ENCODE measurements at places on chromosomes 16 and 17.
A peak's percentile ranks its signal among the peaks of the same experiment; 100 is the strongest.

- no peak for DNase-seq
Measured at GRCh38 chr17:65446043-65446442, 115.4 kb downstream of the AXIN2 start.

DNA sequence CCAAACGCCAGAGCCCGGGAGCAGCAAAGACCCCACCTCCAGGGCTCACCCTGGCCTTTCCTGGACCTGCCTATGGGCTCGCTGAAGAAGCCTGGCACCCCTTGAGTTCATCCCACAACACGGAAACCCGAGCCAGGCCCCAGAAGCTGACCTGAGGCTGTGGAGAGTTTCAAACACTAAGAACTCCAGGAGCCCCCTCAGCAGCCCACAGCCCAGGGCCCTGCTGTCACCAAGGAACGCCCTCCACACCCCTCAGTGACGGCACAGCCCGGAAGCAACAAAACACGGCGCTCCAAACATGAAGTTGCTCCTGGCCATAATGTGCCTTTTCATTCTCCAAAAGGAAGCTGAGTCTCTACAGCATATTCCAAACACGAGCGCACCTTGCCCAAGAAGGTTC lies 9.2 kb downstream of the SLC38A10 start:
- no peak for DNase-seq

- DNase-seq, result no peak
Measured at GRCh38 chr16:85350973-85351372, 238.7 kb upstream of the CIBAR2 start.

- no peak for DNase-seq
Measured at GRCh38 chr16:65889533-65889966, 476.9 kb upstream of the CDH5 start.

- DNase-seq, result no peak
Measured at GRCh38 chr16:63890081-63890480, 1231.8 kb downstream of the CDH11 start.

GRCh38 chr16:48054881-48055601 lies 100.8 kb downstream of the ABCC12 start:
- DNase-seq, result no peak

DNA sequence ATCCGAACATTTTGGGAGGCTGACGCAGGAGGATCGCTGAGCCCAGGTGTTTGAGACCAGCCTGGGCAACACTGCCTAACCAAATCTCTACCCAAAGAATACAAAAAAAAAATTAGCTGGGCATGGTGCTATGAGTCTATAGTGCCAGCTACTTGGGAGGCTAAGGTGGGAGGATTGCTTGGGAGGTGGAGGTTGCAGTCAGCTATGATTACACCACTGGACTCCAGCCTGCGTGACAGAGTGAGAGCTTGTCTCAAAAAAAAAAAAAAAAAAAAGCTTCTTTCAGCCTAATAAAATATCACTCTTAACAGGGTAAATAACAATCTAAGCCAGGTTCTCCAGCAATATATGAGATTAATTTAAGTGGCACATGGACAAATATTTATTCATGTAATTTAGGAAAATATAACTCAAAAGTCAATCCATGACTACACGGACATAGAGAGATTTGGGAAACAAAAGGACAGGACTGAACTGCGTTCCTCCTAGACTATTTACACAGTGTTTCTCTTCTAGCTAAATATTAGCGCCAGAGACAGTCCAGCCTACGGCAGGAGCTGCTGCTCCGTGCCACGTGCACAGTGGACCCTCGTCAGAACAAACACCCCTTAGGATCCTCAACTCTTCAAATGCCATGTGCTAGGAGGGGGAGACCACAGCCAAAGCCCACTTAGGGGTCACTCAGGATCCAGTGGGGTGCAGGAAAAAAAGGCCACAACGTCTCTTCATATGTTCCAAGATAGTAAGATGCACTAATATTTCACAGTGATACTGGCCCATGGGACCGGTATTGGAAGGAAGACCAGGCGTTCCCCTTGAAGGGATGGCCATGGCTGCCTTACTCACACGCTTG lies 8.7 kb downstream of the USP36 start:
- DNase-seq, result no peak

GRCh38 chr17:35780950-35781349 lies 14.5 kb downstream of the MMP28 start:
- no peak for DNase-seq

GRCh38 chr17:18252160-18252559 lies 6.4 kb downstream of the FLII start:
- DNase-seq, result no peak

DNA sequence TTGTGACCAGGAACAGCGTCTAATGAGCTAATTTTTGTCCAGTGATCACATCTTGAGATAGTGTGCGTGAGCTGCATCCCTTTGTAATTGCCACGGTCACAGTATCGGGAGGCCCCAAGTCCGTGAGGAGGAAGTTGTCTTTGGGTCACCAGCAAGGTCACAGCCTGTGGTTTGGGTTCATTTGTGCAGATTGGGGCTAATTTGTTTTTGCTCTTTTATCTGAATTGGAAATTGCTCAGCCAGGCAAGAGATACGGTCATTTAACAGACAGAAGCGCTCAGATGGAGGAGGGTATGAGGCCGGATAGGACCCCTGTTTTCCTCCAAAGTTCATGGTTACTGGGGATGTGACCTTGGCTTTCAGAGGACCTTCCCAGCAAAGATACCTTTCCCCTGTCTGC lies 174.1 kb downstream of the SNX29 start:
- DNase-seq, result no peak

GRCh38 chr17:64309710-64310109 lies 46.6 kb upstream of the TEX2 start:
- DNase-seq, result no peak

DNA sequence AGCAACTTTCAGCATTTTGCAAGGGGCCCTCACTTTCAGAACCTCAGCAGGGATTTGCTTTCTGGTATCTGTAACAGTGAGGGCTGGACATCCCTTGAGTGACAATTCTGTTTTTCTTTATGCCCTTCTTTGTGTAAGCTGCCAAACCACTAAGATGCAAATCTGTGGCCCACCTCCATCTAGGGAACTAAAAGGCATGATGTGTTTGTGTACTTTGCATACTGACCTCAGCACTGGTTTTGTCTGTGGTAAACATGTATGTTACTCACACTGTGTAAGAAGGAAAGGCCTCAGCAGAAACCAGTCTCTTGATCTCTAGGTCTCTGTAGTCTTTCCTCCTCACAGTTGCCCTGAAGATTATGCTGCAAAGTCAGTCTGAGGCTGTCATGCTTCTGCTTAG lies 396.6 kb upstream of the DYNLRB2 start:
- DNase-seq, result no peak

DNA sequence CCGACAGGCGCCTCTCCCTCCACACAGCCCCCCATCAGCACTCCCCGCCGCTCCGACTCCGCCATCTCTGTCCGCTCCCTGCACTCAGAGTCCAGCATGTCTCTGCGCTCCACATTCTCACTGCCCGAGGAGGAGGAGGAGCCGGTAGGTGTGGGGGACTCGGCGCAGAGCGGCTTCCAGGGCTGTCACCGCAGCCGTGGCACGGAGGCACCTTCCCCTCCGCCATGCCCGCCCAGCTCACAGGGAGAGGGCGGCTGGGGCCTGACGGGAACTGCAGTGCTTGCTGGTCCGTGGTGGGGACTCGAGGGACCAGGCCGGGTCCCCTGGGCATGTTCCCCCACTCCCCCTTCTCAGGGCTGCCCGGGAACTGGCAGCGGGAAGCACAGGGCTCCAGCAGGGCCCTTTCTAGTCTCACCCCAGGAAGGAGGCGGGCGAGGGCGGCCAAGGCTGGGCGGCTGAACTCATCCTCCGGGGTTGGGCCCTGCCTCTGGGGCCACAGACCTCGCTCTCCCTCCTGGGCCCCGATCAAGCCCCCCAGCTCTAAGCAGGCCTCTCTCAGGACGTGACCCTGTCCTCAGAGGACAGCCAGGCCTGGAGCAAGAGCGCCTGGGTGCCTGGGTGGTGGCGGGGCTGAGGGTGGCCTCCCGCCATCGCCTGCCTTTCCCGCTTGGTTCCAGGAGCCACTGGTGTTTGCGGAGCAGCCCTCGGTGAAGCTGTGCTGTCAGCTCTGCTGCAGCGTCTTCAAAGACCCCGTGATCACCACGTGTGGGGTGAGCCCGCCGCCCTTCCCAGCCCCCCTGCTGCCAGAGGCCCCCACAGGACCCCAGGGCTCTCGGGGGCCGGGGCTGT lies 15.2 kb downstream of the TRAF7 start:
- DNase-seq, result no peak

DNA sequence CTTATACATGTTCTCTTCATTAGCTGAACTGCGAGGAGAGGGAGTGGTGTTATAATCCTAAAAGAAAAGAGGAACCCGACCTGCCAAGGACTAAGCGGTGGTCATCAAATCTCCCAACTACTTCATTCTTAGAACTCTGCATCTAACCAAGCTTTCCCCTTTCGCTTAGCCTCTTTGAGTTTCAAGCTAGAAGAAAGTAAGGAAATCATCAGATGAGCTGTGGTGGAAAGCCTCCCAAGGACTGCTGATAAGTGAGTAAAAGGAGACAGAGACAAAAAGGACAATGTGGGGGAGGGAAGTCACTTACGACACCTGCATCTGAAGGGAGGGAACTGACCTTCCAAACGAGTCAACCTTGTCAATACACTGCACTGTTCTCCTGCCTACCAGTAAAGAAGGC lies 121.3 kb downstream of the TRIM37 start:
- no peak for DNase-seq

- no peak for DNase-seq
Measured at GRCh38 chr16:1545044-1546040, 11.9 kb downstream of the TMEM204 start.

DNA sequence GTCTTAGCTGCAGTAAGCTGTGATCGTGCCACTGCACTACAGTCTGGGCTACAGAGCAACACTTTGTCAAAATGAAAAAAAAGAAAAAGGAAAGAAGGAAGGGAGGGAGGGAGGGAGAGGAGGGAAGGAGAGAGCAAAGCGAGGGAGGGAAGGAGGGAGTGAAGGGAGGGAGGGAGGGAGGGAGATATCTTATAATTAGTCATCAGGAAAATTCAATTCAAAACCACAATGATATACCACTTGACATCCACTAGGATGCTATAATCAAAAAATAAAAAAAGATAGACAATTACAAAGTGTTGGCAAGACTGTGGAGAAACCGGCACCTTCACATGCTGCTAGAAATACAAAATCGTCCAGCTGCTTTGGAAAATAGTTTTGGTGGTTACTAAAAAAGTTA lies 93.8 kb downstream of the CDC27 start:
- DNase-seq, result no peak

DNA sequence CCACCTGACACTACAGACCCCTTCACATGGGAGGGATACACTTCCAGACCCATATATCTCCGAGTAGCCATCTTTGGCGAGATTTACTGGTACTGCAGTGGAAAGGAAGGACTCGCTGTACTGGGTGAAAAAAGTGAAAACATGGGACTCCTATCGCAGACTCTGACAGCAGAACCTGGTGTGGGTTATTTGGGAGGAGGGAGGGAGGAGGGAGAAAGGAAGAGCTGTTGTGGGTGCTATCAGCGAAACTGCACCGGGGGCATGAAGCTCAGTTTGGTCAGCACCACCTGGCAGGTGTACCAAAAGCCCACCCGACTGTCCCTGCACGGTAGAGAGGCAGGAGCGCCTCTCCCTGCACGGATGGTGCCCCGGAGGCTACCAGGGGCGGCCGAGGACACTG lies 5.0 kb downstream of the HBQ1 start:
- no peak for DNase-seq

DNA sequence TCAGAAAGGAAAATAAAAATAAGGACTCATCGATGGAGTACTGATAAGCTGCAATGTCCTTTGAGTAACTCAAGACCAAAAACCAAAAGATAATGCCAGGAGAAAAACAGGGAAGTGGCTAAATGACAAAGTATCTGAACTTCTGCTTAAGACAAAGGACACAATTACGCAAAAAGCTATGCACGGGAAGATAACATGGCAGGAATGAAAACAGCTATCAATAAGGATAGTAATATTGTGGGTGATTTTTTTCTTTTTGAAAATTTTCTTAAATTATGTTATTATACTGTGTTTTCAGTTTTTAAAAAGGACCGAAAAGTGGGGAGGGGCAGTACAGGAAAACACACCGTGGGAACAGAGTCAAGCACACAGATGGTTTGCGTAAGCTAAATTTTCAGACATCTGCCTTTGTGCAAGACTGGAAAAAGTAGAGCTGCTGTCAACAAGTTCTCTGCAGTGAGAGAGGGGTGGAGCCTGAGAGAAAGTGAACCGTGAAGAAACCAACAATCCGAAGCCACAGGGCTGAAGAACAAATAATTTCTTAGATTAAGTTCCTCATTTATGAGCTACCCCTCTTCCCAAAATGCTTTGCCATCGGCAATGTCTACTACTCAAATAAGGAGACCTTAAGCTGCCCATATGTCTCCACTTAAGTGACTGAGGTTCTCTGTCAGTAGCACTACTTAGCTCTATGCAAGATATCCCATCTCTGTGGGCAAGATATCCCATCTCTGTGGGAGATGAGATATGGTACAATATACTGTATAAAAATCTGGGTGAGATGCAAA lies 99.9 kb upstream of the CORO6 start:
- DNase-seq, result no peak

DNA sequence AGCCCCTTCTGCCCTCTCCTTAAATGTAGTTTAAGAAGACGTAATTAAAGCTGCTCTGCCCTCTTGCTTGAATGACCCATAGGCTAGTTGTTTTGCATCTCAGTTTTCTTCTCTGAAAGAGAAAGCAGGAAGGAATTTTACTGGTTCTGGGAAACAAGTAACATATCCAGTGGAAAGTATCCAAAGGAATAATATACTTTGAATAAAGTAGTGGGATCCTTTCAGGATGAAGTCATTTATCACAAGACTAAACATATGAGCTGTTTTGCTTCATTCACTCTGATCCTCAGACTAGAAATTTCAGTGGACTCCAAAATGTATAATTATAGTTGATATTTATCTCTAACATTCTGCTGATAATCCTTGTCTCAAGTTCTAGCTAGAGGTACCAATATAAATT lies 1297.6 kb upstream of the GOT2 start:
- no peak for DNase-seq

DNA sequence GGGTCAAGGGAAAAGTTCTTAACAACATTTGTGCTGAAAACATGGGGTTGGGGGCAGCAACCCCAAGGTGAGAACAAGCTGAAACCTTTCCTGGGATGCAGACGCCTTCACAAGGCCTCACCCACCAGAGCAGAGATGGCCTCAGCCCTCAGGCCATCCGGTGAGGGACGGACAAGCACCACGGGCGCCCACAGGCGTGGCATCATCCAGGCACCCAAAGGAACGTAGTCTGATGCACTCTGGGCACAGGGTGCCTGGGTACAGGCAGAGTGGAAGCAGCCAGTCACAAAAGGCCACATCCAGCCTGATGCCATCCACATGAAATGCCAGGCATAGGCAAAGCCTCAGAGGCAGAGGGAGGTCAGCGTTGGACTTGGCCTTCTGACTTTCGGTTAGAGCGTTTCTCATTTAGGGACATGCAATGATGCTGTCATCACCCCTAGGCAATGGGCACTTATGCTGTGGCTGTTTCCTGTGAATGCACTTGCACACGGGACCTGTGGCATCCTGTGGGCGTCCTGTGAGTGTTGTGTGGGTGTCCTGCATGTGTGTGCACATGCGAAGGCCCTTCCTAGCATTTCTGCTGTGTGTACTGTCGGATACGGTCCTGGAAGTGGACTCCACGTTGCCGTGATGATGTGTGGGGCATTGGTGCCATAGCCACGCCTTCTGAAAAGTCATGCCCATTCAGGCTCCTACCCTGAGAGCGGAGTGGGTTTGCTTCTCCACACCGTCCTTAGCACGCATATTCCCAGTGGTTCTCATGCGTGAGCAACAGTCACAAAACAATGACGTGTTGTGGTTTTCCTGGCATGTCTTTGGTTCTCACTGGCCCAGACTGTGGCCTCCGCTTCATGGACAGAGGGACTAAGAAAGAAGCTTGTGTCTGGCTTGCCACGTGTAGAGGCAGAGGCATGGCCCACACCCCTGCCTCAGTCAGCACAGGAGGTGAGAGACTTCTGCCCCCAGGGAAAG lies 52.7 kb upstream of the ZNF469 start:
- DNase-seq, result no peak

- peak; percentile 63 for DNase-seq
Measured at GRCh38 chr16:56866955-56867830, 2.2 kb downstream of the SLC12A3 start.

All from H1 (cell line).